ENCODE measurements at places on chromosomes 1 and 21.
A peak's percentile ranks its signal among the peaks of the same experiment; 100 is the strongest.

DNA sequence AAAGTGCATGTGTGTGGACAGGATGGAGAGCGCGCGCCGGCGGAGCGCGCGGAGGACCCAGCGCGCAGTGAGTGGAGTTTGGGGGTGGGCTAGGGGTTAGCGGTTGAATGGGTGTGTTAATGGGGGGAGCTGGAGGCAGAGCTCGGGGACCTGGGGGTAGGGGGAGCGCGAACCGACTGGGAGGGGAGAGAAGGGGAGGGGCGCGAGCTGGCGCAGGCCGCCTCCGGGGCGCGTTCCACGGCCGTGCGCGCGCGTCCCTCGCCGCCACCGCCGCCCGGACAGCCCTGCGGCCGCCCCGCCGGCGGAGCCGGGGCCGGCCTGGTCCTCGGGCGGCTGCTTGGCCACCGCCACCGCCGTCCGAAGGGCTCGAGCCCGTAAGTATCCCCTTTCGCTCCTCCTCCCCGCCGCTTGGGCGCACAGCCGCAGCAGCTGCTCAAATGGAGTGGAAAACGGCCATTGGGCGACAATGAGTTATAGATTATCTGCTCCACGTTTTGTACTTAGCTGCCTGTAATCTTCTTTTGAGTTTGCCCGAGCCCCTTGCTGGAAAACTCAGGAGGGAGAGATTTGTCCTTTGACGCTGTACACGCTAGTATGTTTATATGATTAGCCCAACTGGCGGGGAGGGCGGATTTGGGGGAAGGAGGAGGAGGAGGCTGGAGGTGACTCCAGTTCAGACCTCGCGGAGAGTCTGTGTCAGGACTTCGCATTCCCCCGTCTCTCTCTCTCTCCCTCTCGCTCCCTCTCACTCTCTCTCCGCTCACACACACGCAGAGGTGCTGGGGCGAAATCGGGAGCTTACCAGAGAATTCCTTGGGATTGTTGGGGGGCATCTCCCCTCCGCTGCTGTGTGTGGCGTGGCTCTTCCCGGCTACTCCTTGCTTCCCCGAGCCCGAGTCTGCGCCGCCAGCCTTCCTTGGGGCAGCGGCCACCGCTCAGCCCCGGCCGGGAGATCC, at the start of gene ADGRL2:
Gene ADGRL2, plus strand, starts transcription at position 240 of the 956 bp plus-strand sequence. CDS start 36,051 bp downstream, outside the sequence.
- DNase-seq = peak; percentile 36

GRCh38 chr1:210582205-210582970, 253.7 kb downstream of the HHAT start:
- DNase-seq = no peak

- no peak for DNase-seq
Measured at GRCh38 chr1:208187499-208188041, 56.6 kb downstream of the PLXNA2 start.

GRCh38 chr1:22207511-22208267, 64.8 kb upstream of the WNT4 start:
- no peak for DNase-seq

DNA sequence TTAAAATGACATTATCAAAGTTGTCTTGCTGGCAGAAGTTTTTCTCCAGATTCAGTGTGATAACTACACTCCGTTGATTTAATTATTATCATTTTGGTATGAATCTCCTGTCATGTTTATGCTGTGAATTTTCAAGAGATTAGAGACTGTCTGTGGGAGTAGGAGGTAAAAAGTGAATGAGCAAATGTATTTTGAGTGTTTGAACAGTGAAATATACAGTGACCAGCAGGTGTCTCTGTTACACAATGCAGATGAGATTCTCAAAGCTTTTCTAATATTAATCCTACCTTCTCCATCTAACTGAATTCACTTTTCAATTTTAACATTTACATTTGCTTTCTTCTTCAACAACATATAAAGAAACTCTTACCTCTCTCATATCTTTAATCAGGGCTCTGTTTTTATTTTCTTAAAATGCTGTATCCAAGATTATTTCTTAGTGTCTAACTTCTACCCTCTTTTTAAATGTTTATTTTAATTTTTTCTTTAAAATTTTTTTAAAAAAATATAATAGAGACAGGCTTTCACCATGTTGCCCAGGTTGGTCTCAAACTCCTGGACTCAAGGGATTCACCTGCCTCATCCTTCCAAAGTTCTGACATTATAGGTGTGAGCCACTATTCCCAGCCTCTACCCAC, 20.9 kb upstream of the HSPA13 start:
- peak; percentile 15 for DNase-seq

DNA sequence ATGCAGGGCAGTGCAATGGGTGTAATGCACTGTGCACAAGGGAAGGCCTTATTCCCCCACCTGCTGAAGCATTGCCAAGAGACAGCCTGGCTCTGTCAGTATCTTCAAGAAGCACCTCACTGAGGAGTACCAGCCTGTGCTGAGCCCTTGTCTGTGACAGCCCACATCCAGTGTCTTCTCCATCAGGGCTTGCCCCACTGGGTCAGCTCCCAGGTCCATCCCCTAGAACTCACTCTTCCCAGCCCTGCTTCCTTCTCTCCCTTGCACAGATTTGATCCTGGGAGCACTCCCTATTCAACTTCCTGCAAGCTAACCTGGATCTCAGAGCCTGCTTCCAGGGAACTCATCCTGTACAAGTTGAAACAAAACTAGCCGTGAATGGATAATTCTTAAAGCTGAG, 33.6 kb upstream of the IFNGR2 start:
- DNase-seq = no peak

DNA sequence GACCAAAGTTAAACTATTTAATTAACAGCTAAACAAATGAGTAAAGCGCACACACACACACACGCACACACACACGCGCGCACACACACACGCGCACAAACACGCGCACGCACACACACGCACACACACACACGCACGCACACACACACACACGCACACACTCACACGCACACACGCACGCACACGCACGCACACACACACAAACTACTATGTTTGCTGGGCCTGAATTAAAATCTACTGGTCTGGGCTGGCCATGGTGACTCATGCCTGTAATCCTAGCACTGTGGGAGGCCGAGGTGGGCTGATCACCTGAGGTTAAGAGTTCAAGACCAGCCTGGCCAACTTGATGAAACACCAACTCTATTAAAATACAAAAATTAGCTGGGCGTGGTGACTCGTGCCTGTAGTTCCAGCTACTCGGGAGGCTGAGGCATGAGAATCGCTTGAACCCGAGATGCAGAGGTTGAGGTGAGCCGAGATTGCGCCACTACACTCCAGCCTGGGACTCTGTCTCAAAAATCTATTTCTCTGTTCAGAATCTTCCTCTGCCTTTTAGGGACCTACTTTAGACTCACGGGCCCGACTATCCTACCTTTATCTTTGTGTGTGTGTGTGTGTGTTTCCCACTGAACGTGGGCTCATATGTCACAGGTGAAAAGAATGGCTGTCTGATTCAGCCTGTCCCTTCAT, 37.5 kb upstream of the DNAJC11 start:
- no peak for DNase-seq
